ENCODE measurements at places on chromosomes 7 and 10.
A peak's percentile ranks its signal among the peaks of the same experiment; 100 is the strongest.

- no peak for DNase-seq
These were observed 356.6 kb downstream of the BBS9 start for GRCh38 chr7:33485747-33486493.

DNA sequence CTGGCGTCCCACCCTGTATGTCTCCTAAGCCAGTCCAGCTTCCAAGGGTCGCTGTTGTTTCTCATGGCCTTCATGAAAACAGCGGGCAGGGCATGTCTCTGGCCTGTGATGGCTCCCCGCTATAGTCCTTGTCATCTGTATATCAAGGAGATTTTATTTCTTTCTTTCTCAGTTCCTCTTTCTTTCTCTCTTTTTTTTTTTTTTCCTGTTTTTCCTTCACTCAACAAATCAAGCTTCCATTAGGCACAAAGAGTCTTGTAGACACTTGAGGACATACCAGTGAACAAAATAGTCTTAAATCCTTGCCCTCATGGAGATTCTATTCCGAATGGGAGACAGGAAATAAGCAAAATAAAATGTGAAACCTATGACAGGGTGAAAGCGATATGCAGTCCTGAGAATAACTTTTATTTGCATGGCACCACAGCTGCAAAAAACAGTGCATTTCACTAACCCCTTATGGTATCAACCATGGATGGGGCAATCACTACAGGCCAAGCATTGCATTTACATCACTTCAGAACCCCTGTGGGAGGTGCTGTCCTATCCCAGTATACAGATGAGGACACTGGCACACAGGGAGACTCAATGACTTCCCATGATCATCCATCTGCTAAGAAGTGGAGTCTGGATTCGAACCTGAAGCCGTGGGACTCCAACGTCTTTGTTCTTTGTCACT lies 50.7 kb downstream of the SYPL1 start:
- DNase-seq: no peak

- no peak for DNase-seq
These were observed 73.2 kb upstream of the CCAR1 start for GRCh38 chr10:68647672-68648341.

GRCh38 chr10:85407088-85407487 lies 959.5 kb downstream of the GRID1 start:
- DNase-seq: no peak

DNA sequence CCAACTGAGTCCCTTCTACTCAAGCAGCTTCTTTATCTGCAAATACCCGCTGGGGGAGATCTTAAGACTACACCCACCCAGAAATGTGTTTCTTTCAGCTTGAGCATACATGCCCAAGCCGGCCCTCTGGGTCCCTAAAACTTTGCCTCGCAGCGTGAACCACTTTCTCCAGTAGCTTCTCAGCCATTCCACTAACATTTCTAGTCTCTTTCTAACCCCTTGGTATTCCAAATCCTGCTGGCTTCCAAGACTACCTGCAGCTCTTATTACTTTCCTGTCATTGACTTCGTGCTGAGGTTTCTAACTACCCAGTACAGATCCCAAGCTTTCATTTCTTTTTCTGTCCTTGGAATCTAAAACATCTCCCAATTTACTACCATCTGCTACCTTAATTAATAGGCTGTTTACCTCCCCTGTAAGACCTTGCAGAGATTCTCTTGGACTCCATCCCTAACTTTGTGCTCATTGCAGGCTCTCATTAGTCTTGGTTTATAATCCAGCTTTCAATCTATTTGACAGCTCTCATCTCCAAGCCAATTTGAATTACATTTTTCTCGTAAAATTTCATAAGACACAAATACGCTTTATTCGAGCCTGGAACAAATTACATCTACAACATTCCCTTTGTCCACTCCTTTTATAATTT lies 153.6 kb downstream of the FGFR2 start:
- DNase-seq: no peak

DNA sequence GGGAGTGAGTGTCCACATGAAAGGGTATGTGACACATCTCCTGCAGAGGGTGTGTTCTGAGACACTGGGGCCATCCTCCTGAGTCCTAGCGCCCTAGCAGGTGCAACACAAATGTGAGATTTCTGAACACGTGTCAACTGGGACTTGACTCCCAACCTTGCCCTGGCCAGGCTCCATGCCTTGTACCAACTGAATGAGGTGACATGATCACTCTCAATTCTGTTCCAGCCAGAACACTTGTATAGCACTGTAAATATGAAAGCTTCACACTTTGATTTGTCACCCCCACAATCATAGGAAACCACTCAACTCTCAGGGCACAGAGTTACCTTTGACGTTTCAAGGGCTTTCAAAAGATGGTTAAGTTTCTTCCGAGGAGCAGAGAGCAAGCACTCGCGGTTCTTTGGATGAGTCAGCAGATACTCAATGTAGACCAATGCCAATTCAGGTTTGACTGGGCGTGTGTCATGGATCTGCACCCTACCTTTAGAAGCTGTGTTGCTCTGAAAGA lies 48.6 kb downstream of the NCAPG2 start:
- no peak for DNase-seq

GRCh38 chr7:30047124-30047523 lies 18.9 kb downstream of the PLEKHA8 start:
- no peak for DNase-seq

DNA sequence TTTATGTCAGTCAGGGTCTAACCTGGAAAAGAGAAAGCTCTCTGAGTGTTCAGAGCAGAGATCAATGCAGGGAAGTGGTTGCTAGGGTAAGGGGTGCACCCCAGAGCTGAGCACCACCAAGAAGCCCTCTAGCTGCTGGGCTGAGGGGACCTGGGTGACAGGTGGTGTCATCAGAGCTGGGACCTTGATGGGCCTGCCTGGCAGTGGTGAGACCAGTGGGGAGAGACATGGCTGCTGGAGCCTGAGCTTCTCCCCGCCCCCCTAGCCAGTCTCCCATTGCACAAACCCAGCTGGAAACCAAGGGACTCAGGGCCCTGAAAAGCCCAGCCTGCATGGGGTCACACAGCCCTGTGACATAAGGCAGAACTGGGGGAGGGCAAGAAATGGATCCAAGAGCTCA lies 49.1 kb upstream of the OSBPL3 start:
- no peak for DNase-seq

DNA sequence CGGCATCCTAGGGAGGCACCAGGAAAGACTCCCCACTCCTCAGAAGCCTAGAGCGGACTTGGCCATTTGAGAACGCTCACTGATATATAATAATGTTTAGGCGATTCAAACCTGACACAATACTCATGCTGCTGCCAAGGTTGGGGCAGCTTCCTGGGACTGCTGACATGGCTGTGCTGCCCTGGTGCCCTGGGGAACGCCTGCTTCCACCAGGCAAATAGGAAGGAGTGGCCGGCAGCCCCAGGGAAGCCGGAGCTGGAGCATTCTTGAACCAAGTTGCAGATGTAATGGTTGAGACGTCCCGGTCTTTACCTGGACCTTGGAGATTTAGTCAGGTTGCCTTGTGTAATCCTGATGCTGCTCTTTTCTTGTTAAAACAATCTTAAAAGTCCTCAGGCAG lies 8.8 kb downstream of the GDF10 start:
- DNase-seq: no peak

GRCh38 chr7:111101856-111102646 lies 11.1 kb downstream of the LRRN3 start:
- DNase-seq: no peak

DNA sequence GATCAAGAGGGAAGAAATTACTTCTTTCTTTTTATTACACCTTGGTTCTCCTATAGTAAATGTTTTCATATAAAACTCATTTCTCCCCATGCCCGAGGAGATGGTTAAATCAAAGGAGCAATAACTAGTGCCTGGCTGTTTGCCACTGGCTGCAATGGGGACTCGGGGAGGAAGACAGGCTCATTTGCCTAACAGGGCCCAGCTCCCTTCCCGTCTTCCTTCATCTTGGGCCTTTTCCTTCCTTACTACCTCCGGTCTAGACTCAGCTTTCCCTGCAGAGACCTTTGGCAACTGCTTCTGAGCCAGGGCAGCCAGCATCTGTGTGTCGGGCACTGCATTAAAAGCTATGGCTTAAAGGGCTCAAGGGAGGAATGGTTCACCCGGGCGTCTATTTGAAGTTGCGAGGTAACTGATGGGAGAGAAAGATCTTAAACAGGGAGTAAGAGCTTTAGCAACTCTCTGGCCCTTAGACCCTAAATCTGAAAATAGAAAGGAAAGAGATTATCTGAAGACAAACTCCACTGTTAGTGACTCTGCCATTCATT lies 63.5 kb downstream of the CALD1 start:
- DNase-seq: no peak

DNA sequence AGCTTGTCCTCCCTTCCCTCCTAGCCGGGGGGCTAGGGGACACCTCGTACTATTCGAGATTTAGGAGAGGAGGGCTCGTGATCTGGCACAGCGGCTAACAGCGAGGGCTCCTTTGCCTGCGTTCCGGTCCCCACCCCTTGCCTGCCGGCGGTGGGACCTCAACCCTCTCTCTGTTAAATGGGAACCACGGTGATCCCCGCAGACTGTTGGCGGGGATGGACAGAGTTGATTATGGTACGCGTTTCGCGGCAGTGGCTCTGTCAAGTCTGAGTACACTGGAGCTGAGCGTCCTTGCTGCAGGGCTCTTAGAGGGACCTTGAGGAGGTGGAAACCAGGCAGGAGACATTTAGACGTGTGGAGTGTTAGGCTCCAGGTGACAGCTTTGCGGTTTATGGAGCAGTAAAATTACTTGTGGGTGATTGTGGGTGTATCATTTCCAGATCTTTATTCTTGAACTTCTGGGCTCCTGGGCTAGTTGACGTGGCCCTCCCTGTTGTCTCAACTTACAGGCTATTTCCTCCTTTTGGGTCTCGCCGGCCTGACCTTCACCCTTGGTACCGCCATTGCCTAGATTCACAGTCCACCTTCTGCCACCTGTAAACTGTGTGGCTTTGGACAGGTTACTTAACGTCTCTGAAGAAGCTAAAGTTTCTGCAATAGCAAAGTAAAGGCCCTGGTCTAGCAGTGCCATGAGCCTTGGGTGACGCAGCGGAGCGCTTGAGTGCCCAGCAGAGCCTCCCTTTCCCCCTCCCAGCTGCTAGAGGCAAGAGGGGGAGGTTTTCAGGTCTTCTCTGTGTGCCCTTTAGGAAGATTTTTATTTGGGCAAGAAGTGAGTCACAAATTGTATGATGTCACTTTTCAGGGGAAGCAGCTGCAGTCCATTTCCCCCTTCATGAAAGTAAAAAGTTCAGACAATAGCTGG lies 739 bp downstream of the CASP7 start:
- DNase-seq: no peak

- no peak for DNase-seq
These were observed 512 bp downstream of the FAM24B start for GRCh38 chr10:122878799-122879338.

- peak; percentile 8 for DNase-seq
These were observed 19.2 kb upstream of the BMPER start for GRCh38 chr7:33886149-33886623.

DNA sequence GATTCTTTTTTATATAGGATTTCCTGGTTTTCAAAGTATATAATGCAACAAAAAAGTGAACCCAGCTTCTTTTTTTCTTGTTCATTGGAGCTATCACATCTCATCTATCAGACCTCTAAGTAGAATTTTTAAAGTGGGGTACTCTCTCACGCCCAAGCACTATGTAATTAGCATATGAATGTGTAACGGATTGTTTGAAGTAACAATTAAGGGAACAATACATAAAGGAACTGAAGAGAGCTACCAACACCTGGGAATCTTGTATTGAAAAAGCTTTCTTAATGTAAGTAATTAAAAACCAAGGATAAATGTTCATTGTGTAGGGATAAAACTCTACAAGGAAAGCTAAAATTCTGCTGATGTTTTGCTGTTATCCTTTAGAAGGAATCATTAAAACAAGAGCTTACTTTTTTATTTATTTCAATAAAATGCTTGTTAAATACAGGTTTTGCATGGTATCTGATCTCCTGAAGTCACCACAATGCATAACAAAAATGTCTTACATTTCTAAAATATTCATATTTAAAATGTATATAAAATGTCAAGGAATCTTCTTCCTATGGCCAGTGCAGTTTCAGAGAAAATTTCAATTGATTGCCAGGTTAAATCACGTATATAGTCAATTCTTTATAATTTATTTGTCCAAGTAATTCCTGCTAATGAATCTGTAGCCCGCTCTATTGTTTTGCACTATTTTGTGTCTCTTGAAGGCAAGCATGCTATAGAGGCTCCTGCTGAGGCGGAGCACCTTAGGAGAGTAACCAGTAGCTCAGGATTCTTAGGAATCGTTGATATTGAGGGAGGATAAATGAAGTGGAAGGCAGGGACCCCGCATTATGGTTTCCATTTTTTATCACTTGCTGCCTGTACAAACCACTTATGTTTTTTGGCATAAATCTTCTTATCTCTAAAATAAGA lies 51.6 kb downstream of the PTPRZ1 start:
- no peak for DNase-seq

DNA sequence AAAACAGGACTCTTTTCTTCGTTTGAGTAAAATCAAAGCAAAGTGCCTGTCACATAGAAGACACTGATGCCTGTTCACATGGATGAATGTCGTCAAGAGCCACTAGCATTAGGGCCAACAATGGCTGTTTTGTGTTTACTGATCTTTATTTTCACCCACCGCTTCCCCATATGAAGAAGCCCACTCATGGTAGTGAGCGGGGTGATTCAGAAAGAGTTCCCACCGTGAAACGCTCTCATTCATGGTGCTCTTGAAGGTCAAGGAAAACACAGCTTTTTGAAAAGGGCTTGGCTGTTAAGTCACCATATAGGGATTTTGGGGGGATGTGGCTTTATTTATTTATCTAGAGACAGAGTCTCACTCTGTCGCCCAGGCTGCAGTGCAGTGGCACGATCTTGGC lies 12.5 kb downstream of the PROSER2 start:
- DNase-seq: no peak

GRCh38 chr10:32057036-32057372 lies 779 bp upstream of the KIF5B start:
- DNase-seq: no peak

DNA sequence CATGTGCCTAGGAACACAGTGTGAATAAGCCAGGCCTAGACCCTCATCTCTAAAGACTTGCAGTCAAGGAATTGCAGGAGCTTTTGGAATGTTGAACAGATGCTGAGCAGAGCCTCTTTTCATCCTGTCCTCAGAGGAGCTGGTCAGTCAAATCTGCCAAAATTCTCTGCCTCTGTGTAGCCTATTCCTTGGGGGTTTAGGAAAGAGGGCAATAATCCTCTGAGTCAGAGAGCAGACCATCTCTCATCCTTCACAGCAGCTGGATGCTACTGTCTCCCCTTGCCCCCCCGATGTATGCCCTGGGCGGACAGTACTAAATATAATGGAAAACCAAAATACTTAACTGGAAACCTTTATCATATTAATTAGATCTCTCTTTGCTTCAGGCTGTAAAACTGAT lies 52.6 kb downstream of the BICC1 start:
- no peak for DNase-seq
